ENCODE measurements at places on chromosomes 1 and 21.
A peak's percentile ranks its signal among the peaks of the same experiment; 100 is the strongest.

GRCh38 chr21:45509566-45510465 is 32.4 kb downstream of the SLC19A1 start:
- DNase-seq = no peak

DNA sequence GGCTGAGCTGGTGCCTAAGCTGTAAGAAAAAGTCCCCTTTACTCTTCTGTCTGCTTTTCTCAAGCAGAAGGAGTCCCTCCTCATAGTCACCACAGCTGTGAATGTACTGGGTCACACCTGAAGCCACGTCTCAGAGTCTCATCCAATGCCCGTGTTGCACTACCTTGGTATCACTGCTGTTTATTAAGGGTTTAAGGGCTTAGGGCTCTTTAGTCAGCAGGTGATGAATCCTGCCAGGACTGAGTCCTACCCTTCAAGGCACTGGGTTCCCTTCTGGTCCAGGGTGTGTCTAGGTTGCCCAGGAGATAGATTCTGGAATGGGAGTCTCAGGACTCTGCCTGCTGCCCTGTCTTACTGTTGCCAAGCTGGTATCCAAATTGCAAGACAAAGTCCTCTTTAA is 33.4 kb upstream of the ROR1 start:
- no peak for DNase-seq

GRCh38 chr21:44818640-44819011 is 764 bp upstream of the SUMO3 start:
- no peak for DNase-seq

DNA sequence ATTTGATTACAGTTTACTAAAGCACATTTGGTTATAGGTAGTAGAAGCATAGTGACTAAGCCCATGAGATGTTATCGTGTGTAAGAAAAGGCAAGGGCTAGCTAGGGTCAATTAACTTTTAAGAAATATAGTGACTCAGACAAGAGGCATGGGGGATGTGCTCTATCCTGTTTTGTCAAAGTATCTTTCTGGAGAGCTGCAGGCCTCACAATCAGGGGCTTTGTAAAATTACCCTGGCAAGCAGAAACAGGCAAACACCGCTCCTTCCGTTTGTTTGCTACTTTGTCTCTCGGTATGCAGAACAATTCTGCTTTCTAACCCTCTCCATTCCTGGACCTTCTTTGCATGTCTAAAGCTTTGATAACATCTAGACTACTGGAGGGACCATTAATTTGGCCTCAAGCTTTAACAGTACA is 26.1 kb upstream of the ZNF697 start:
- DNase-seq = no peak

- DNase-seq = no peak
Observed at GRCh38 chr1:161388639-161389038, 21.0 kb upstream of the CFAP126 start.

DNA sequence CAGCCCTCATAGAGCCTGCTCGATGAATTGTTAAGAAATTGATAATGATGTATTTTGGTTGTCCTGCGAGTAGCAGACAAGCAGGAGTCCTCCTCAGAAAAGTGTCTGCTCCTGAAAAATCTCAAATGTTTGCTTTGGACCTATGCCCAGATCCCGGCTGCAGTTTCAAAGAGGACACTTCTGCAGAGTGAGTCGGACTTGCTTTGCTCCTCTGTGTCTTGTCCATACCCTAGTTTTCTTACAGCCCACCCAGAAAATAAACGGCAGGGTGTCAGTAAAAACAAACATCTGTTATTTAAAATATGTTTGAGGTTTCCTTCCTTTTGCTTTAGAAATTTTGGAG is 2.8 kb downstream of the S100A10 start:
- peak; percentile 47 for DNase-seq

- DNase-seq = no peak
Observed at GRCh38 chr1:220271706-220272046, 577 bp downstream of the RAB3GAP2 start.

DNA sequence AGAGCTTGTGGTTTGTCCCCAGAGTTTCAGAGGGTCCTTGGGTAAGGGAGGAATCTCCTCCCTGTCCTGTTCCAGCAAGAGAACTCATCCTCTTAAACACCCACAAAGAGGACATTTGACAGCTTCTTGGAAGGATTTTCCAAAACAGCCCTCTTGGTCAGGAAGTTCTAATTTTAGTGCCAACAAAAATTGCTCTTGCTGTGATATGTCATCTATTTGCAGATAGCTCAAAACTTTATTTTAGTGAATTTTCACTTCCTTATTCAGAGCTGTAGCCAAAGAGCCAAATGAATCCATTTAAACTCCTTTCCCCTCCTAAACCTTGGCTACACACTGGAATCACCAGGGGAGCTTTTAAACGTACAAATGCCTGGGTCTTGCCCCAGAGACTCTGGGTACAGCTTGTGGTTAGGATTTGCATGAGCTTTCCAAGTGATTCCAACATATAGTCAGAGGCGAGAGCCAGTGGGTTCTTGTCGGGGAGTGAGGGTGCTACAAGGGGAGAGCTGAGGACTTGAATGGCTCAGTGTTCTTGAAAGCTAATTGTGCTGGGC is 11.8 kb upstream of the RASSF5 start:
- DNase-seq = no peak

- DNase-seq = peak; percentile 98
Observed at GRCh38 chr1:236281654-236282424, at the start of gene ERO1B. Gene ERO1B, minus strand, starts transcription at chr1:236281958. Its CDS starts 175 bp downstream, at chr1:236281783.

DNA sequence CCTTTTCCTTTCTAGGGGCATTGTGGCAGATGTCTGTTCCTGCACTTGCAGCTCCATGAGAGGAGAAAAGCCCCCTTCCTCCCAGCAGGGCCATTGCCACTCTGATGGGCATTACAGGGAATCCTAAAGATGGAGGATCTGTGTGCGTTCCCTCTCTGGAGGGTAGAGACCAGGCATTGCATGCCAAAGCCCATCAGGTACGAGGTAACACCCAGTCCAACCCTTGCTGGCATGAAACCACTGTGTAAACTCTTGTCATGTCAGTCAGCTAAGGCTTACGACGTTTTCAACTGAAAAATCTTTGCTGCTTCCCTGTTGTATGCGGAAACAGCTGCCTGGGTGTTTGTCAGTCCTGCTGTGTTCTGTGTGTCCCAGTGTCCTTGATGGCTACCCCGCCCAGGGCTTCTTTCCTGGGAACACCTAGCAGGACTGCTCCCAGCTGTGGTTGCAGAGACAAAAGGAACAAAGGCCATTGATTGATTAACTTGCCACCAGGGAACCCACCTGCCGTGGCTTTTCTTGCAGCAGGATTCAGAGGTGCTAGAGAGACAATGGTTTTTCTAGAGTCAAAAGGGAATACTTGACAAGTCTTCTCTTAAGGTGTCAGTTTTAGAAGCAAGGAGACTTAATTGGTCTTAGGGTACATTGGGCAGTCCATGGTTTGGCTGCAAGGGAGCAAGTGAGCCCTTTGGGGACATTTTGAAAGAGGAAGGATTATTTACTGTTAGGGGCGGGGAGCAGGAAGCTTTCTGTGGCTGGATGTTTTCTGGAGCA is 24.6 kb downstream of the B3GALT5 start:
- no peak for DNase-seq

DNA sequence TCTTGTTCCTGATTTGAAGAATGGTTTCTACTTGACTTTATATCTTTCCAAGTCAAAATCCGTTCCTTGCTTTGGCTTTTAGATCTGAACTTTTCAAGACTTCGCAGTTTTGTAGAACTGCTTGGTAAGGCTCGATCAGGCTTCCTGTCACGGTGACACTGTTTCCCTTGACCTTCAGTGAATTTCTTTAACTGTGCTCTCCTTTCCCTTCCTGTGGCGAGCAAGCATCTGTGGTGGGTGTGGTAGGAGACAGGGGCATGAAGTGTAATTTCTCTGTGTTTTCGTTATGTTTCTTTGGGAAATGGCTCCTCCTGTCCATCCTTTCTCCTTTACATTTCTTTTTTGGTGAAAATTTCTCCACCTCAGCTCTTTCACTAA is 10.4 kb downstream of the STYXL2 start:
- no peak for DNase-seq

- no peak for DNase-seq
Observed at GRCh38 chr1:18783705-18784481, 75.6 kb downstream of the TAS1R2 start.

- DNase-seq = no peak
Observed at GRCh38 chr1:62181532-62181931, 13.1 kb upstream of the L1TD1 start.

DNA sequence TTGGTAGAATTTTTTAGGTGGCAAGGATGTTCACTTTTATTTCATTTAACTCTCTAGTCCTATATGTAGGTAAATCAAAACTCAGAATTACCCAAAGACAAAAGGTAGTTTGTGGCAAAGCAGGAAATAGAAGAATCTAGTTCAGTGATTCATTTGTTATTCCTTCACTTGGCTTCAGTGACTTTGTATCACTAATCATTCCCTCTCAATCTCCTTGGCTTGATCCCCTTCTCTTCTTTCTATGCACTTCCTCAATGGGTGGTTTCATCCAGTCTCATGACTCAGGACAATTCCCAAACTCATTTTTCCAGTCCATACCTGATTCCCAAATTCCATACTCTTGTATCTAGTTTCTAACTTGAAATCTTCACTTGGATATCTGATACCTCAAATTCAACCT is 64.9 kb downstream of the PRKACB start:
- DNase-seq = no peak

DNA sequence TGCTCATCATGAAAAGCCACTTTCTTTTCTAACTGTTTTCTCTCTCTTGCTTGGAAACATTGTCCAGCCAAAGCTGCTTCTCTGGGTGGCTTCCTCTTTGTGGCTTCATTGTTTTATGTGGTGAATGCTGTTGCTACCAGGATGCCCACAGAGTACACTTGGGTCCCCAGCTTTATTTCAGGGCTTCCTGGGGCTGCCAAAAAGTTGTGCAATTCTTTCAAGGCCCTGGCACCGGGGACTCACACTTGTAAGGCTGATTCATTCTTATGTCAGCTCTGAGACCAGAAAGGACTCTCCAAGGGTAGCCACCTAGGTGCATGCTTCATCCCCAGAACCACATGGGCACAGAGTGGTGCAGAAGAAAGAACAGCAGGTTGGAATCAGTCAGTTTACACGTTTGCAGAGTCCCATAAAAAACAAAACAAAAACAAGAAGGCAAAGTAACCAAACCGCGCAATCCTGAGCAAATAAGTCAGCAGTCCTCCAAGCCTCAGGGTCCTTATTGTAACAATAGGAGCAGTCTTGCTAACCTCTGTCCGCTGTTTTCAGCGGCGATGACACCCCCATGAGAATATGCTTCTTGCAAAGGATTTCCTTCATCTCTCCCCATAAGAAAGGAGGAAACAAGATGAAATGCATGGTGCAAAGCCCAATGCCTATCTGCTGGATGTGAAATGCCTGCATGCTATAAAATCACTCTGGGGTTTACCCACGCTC is 89.9 kb upstream of the SSX2IP start:
- peak; percentile 27 for DNase-seq

- DNase-seq = no peak
Observed at GRCh38 chr21:34535886-34536285, 23.9 kb upstream of the KCNE1 start.

DNA sequence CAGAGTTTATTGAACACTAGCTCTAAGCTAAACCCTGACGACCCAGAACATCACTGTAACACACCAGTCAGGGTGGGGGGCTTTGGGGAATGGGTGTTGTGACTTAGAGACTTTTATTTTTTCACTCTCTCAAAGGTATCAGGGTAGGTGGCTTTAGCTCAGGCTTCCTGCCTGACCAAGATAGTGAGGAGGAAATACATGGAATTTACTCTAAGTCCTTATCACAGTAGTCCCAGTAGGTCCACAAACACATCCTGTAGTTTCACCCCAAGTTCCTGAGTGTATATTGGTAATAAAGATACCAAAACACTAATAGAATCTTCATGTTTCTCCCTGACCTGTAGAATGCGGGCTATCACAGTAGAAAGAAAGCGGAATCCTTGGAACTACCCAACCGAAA is 15.1 kb downstream of the GJA5 start:
- no peak for DNase-seq

GRCh38 chr1:200542162-200542561 is 78.4 kb downstream of the KIF14 start:
- DNase-seq = no peak

DNA sequence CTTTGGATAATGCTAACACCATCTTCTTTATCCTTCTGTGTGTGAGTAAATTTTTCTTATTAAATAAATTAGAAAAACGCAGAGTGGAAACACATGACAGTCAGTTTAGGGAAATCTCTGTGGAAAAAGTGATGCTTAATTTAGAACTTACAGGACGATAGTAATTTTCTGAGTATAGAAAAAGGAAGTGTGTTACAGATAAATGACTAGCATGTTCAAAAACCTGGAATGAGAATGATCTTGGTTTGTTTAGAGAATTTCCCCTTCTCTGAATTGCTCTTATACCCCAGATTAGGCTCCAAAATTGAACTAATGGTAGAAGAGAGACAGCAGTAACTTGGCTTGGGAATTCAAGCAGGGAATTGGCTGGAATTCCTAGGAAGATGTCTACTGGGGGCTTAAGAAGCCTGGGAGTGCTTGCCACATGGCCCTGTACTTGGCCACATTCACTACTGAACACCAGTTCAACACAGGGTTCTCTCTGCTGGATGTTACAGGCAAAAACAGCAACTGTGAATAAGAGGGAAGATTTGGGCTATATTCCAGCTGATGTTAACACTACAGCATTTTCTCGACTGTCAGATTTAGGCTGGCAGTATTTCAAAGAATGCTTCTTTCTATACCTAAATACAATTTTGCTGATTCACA is 1004.2 kb downstream of the TTLL7 start:
- DNase-seq = peak; percentile 2

DNA sequence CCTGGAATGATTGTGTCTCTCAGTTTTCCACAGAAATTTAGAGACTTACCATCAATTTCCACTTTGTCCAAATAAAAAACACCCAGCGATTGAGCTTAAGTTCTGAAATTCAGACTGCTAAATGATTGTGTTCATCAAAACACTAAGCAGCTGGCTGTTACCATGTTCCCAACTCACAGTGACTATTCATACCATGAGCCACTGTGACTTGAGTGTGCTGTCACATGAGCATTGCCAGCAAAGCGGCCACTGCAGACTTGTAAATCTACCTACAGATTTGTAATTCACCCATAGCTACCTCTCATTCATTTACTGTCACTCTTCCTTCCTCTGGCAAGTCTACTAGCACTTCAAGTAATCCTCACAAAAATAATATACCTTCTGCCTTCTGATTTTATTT is 17.2 kb upstream of the PRKAB2 start:
- peak; percentile 67 for DNase-seq

- DNase-seq = no peak
Observed at GRCh38 chr1:27109103-27109822, 45.7 kb downstream of the SLC9A1 start.

All from pons (tissue), 1 donor.